Ovary (tissue), 10 donors: ENCODE measurements at places on chromosomes 1 and 21. TPM values are rescaled to one million over a fixed set of nuclear protein-coding genes. Genes with fewer than 3 reads are reported as not detected.

DNA sequence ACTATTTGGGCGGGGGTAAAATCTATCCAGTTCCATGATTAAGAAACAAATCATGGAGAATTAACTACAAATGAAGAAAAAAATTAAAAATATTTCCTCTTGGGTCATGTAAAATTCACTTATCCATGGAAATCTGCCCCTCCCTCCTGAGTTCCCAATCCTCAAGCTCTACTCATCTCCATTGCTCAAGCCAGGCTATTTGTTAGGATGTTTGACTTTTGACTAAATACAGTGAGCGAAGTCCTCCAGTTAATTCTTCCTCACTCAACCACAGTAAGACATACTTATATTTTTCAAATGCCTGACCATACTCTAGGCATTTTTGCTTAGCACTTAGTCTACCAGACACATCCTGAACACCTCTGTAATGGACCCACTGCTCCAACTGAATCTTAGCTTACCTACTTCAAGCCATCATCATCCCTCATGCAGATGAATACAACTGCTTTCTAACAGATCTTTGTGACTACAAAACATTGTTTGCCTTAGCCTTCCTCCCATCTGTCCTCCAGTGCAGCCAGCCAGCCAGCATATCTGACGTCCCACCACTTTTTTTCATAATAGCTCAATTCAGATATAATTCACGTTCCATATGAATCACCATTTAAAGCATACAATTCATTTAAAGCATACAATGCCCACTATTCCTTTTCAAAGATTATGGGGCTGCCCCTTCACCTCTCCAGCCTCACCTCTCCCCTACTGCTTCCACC, 154.2 kb downstream of the RERE start:
- no peak for DNase-seq
- H3K27ac ChIP-seq = no peak overlapping the region
- no peak overlapping the region for H3K4me3 ChIP-seq
- H3K36me3 ChIP-seq = no peaks in the 10 kb centered on the region
- peaks cover 44% of the 10 kb centered on the region for H3K4me1 ChIP-seq
- H3K27me3 ChIP-seq = no peaks in the 10 kb centered on the region

GRCh38 chr1:214422137-214422671, 129.2 kb downstream of the PTPN14 start:
- H3K27ac ChIP-seq = no peak overlapping the region
- no peaks in the 10 kb centered on the region for H3K36me3 ChIP-seq
- H3K4me1 ChIP-seq = peaks cover 7% of the 10 kb centered on the region
- no peaks in the 10 kb centered on the region for H3K27me3 ChIP-seq
- no peak for DNase-seq

GRCh38 chr1:51070011-51070410, 32.0 kb upstream of the C1orf185 start:
- H3K36me3 ChIP-seq = no peaks in the 10 kb centered on the region
- no peak overlapping the region for H3K4me3 ChIP-seq

- H3K36me3 ChIP-seq = no peaks in the 10 kb centered on the region
- no peak overlapping the region for H3K27ac ChIP-seq
- no peak overlapping the region for H3K4me3 ChIP-seq
- H3K27me3 ChIP-seq = no peaks in the 10 kb centered on the region
Measured at GRCh38 chr1:7930645-7931445, 9.8 kb downstream of the TNFRSF9 start.

DNA sequence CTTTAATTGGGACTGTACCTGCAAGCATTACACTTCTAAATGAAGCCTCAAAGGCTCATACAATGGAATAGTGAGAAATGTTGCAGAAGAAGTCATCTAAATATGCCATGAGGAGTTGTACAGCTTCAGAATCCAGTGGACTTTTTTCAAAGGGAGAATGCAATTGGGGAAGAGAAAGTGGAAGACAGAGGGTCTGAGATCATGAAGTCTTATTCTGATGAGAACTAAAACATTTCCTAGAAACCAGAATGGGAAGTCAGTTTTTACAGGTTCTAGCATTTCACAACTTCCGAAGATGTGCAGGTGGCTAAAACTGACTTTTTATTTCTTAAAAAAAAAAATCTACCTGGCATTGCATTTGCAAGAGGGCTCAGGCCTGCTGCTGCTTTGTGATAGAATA, 424.4 kb upstream of the RUNX1 start:
- H3K27ac ChIP-seq = no peak overlapping the region
- H3K36me3 ChIP-seq = no peaks in the 10 kb centered on the region

Gene MLLT11
- 9.5 TPM for total RNA-seq

- no peaks in the 10 kb centered on the region for H3K36me3 ChIP-seq
- no peaks in the 10 kb centered on the region for H3K27me3 ChIP-seq
- DNase-seq = no peak
- peaks cover 12% of the 10 kb centered on the region for H3K4me1 ChIP-seq
- no peak overlapping the region for H3K4me3 ChIP-seq
- H3K27ac ChIP-seq = no peak overlapping the region
Measured at GRCh38 chr1:31717341-31717740, 13.5 kb upstream of the COL16A1 start.

DNA sequence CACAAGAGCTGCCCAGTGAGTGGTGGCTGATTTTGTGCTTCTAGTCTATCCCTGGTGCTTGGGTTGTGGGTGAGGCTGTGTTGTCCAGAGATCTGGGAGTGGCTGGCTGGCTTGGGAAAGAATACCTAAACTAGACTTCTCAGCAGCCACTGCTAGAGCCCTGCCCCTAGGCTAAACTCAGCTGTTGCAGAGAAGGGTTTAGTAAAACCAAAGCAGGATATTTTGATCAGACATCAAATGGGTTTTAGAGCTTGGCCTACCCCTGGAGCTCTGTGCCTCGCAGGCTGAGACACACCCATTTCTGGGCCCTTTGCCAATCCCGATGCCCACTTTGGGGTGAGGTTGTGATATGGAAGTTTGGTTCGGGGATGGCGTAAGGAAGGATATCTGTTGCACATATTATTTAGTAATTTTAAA, 88.5 kb downstream of the UCK2 start:
- no peak for DNase-seq
- no peak overlapping the region for H3K4me3 ChIP-seq
- H3K27me3 ChIP-seq = no peaks in the 10 kb centered on the region
- no peaks in the 10 kb centered on the region for H3K36me3 ChIP-seq

DNA sequence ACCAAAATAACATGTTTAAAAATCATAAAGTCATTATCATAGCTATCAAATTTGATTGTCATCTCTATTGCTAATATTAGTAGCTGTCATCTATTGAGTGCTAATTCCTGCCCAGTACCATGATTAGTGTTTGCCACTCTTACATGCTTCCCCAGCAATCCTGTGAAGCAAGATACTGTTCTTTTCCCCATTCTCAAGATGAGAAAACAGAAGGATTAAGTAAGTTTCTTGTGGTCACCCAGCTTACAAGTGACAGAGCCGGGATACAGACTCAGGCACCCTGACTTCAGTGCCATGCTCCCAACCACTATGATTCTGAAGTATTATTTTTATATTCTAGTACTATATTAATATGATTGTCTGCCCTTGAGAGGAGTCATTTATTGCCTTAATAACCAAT, 36.5 kb downstream of the LRRC8C start:
- H3K36me3 ChIP-seq = no peaks in the 10 kb centered on the region
- DNase-seq = no peak
- no peak overlapping the region for H3K27ac ChIP-seq
- no peaks in the 10 kb centered on the region for H3K27me3 ChIP-seq

Gene PIAS3
- 64.1 TPM for total RNA-seq

GRCh38 chr1:230700132-230700531, 13.8 kb downstream of the AGT start:
- DNase-seq = no peak
- H3K4me3 ChIP-seq = no peak overlapping the region
- no peak overlapping the region for H3K27ac ChIP-seq
- no peaks in the 10 kb centered on the region for H3K4me1 ChIP-seq

GRCh38 chr1:207885129-207886032, 25.5 kb downstream of the CD34 start:
- no peaks in the 10 kb centered on the region for H3K36me3 ChIP-seq
- H3K27me3 ChIP-seq = no peaks in the 10 kb centered on the region
- H3K4me3 ChIP-seq = no peak overlapping the region
- H3K27ac ChIP-seq = no peak overlapping the region
- peaks cover 6% of the 10 kb centered on the region for H3K4me1 ChIP-seq

DNA sequence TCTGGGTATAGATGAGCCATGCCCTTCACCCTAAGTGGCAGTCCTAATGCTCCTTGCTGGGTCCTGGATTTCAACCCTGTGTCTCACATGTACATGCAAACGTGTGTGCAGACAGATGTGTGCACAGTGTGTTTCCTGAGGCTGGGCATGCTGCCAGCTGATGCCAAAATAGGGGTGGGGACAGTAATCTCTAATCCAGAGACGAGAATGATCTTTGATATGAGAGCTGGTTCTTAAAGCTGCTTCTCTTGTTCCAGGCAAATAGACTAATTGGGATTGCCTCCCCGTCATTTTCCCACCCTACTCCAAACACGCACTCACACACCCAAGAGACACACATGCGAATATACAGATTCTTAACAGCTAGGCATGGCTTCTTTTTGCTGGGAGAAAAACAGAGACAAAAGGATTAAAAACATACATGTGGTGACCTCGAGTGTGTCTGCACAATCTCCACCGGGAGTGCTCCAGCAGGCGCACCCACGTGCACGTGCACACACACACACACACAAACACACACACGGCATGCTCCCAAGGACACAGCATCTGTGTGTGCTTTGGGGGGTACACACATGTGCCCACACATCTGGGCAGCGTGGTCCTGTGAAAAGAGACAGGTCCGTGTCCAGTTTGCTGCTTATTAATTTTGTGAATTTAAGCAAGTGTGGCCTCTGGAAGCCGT, 102.1 kb upstream of the ZBTB40 start:
- H3K36me3 ChIP-seq = no peaks in the 10 kb centered on the region
- no peak overlapping the region for H3K4me3 ChIP-seq
- H3K27me3 ChIP-seq = no peaks in the 10 kb centered on the region
- H3K27ac ChIP-seq = no peak overlapping the region
- no peak for DNase-seq
